Stimulated activated CD4-positive, alpha-beta T cell treated with anti-CD3 and anti-CD28 coated beads, Interleukin-4, amount 100 ng/mL, for 1 hour (primary cell): ENCODE measurements at places on chromosomes 11 and 22.

DNA sequence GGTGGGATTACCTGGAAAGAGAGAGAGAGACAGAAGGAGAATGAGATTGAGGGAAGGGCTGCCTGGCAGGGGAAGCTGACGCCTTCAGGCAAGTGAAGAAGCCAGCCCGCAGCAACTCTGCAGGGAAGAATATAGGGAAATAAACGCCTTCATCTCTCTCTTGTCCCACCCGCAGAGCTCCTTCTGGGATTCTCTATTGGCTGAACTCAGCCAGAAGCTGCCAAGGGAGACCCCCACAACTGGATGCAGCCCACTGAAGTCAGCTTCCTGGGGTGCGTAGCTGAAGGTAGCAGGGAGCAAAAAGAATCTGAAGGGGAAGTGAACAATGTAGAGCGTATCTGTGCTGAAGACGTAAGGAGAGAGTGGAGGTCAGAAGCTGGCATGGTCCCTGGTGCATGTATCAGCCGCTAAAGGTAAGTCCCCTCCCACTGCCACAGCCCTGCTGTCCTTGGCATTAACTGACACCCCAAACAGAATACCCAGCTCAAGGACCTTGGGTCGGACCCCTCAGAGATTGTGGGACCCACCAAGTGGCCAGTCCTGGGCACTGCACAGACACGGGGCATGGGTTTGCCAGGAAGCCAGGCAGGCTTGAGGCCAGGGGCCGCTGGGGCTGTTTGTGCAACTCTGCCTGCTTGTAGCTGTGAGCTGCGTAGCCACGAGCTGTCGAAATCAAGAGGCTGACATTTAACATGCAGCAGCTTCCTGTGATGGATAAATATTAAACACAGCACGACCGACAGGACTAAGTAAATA is 469.9 kb downstream of the MN1 start:
- no peak for DNase-seq

- DNase-seq = no peak
Observed at GRCh38 chr11:128457874-128458273, 129.5 kb downstream of the ETS1 start.

GRCh38 chr11:7512525-7513233 is 1.1 kb upstream of the PPFIBP2 start:
- DNase-seq = no peak

GRCh38 chr11:316031-316701 is 2.3 kb downstream of the IFITM1 start:
- DNase-seq = no peak

DNA sequence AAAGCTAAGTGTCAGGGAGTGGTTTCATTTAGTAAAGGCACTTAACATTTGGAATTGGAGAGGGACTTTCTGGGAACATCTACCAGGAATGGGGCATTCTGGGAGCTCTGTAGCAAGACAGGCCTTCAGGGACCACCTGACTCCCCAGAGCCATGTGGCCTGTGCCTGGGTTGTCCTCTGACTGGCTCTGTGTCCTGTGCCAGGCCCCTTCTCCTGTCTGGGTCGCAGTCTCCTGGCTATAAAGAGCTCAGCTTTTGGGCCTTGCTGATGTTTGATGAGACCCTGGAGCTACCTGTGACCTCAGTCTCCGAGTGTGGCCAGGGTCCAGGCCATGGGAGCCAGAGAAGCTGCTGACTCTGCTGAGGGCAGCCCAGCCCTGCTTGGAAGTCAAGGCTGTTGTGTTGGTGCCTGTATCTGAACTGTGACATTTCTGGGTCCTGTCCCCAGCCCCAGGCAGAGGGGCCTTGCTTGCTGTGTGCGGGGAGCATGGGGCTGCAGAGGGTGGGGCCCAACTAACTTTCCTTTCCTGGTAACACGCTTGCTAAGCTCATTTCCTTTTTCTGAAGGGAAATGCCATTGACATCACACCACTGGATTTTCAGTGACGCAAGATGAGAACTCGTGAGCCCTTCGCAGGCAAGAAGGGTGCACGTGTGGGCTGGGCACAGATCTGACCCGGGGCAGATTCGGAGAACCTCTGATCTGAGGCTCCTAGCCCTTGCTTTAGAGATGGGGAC is 41.3 kb downstream of the LRRC32 start:
- peak; percentile 16 for DNase-seq

GRCh38 chr11:64292460-64293254 is 1.6 kb downstream of the KCNK4 start:
- no peak for DNase-seq

GRCh38 chr11:10293423-10294289 is at the start of gene SBF2:
Gene SBF2 (minus strand): TSS chr11:10294219. CDS start chr11:10294069, 150 bp downstream.
- peak; percentile 85 for DNase-seq

DNA sequence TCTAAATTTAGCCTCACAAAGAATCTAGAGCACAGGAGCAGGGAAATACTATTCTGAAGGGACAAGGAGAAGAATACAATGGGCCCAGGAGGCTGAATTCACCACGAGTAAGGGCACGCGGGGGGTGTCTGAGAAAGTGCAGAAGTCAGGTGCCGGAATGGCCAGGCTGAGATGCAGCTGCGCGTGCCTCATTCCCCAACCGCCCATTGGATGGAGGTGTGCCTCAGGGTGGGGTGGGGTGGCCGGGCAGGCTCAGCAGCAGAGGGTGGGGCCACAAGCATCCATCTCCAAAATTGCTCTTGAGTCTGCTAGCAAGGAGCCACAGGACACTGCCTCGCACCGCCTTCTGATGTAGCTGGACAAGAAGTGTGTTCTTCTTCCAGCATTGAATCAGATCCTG is 387.0 kb downstream of the SHANK2 start:
- DNase-seq = no peak

DNA sequence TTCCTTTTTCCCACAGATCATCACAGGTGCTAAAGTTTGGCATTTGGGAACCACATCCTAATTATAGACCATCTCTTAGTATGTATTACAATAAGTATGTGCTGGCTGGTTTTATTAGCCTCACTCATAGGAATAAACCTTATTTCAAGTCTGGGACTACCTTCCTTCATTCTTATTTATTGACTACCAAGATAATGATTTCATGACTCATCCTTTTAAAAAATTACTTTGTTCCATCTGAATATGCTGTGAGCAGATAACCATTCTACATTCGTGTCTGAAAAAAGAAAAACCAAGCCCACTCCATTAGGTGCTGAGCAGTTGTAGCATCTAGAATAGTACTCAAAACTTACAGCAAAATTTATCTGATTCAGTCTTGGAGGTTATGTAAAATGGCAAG is 12.3 kb downstream of the TNRC6B start:
- DNase-seq = no peak

DNA sequence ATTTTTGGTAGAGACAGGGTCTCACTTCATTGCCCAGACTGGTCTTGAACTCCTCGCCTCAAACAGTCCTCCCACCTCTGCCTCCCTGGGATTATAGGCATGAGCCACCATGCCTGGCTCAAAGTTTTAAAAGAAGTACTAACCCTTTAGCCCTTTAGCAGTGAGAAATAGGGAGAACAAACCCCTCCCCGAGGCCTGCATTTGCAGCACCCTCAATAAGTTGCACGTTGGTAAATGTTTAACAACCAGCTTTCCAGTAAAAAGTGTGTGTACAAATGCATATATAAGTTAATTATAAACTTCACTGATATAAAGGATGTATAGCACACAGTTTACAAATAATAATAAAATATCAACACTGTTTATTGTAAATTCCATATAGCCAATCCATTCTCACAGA is 51.8 kb downstream of the PARVA start:
- DNase-seq = no peak

- DNase-seq = no peak
Observed at GRCh38 chr22:36872866-36873498, 12.2 kb downstream of the NCF4 start.

DNA sequence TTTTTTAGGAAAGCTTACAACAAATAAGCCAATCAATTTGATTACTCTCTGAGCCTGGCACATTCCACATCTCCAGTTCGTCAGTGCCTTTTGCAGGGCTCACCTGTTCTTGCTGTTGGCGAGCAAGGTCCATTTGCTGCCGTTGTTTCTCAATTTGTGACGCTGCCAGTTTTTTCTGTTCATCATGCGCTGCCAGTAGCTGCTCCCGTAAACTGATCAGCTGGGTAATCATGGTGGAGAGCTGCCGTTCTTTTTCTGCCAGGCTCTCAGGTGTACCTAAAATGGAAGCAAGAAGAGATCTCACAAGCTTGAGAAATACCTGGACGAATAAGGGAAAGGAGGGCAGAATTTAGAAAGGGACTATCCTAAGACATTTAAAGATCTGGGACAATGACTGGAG is 169.7 kb downstream of the SOX6 start:
- no peak for DNase-seq

GRCh38 chr11:69425895-69426544 is 55.4 kb upstream of the LINC01488 start:
- DNase-seq = peak; percentile 18

DNA sequence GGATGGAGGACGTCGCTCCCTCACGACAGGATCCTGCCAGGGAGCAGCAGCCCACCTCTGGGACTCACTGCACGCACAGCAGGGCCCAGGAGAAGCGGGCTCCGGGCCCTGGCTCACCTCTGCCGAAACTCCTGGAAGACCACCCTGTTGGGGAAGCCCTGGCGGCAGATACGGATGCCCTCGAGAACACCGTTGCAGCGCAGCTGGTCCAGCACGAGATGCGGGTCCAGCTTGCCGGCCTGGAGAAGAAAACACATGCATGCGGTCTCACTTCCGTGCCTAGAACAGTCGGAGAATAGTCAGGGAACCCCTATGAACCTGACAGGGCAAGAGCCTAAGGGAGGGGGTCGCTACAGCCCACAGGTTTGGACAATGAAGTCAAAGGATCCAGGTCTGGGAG is 52.9 kb downstream of the APOL1 start:
- no peak for DNase-seq

DNA sequence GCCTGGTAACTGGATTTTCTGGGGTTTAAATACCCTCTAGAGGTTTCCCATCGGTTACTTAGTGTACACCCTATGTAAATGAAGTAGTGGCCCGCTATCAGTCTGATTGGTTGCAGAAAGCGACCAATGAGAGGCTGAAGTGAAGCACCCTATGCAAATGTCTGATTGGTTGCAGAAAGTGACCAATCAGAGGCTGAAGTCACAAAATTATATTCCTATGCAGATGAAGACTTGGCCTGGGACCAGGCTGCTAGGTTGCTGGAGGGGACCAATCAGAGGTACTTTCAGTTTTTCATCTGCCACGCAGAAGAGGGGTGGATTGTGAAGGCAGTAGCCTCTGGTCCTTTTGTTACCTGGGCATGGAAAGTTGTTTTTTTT is 134.8 kb downstream of the TBC1D22A start:
- DNase-seq = no peak

DNA sequence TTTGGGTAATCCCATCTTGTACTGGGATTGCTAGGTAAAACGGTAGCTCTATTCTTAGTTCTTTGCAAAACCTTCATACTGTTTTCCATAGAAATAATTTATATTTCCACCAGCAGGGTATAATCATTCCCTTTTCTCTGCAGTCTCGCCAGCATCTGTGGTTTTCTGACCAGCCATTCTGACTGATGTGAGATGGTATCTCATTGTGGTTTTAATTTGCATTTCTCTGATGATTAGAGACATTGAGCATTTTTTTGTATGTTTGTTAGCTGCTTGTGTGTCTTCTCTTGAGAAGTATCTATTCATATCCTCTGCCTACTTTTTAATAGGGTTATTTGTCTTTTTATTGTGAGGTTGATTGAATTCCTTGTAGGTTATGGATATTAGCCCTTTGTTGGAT is 220.9 kb downstream of the PGR start:
- no peak for DNase-seq
